ENCODE measurements at places on chromosomes 7 and 10.

DNA sequence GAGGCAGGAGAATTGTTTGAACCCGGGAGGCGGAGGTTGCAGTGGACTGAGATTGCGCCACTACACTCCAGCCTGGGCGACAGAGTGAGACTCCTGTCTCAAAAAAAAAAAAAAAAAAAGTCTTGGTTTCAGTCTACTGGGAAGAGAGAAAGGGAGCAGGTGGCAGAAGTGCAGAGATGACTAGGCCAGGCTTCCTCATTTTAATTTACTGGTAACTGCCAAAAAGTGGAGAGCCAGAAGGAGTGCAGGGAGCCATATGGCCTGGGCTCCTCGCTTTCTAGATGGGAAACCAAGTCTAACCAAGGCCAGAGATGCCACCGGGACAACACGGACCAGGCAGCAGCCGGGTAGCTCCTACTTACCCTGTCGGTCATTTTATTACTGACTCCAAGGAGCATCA lies 12.2 kb downstream of the SEPHS1 start:
- no peak for DNase-seq

DNA sequence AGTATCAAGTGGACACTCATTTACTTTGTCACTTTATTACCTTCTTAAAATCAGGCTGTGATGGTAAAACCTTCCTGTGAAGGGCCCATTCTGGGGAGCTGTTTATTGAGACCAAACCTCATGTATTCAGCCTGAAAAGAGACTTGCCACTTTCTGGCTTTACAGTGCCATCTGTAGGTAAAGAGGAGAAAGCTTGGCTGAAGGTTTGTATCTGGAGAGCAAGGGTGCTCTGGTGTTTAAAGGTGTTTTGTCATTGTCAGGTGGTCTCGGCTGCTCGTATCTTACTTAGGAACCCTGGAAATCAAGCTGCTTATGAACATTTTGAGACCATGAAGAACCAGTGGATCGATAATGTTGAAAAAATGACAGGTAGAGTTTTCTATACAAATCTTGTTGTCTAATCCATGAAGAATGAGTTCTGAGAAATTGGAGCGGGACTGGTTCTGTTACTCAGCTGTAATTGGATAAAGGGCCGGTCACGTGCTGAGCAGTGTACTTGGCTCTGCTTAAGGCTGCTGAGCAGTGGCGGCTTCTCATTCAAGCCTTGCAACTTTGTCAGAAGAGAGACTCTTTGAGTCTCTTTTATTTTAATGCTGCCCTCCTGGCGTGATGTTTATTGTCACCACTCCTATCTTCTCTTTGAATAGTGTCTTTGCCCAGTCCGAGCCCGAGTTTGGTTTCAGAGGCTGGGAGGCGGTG lies 46.9 kb downstream of the AP3M1 start:
- no peak for DNase-seq

- DNase-seq, result no peak
These were observed 267.8 kb downstream of the SH2D4B start for GRCh38 chr10:80805343-80806020.

DNA sequence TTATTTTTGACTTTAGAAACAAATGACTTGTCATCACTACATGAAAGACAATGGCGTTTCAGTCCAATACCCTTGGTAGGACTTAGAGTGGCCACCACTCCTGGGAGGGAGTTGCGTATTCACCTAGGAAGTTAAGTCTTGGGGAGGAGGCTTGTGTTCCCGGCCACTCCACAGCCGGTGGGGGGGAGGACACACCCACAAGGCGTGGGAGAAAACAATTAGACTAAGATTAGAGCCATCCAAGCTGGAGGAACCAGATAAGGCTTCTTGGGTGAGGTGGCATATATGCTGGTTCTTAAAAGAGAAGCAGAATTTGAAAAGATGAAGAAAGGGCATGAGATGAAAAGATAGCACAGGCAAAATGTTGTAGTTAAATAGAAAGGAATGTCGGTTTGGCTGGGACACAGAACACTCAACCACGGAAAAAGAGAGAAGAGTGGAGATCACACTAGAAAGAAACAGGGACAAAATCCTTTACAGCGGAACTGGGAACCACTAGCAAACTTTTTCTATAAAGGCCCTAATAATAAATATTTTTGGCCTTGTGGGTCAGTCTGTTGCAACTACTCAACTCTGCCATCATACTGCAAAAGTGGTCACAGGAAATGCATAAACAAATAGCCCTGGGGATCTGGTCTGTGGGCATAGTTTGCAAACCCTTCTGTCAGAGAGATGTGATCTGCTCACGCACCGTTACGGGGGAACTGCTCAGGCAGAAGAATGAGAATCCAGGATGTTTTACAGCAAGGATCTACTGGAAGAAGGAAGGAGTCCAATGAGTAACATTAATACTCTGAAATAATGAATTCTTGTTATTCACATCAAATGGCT lies 651.8 kb downstream of the PARD3 start:
- no peak for DNase-seq
